ENCODE measurements at places on chromosomes 6 and 20.

GRCh38 chr6:143629104-143630080, 48.4 kb upstream of the PHACTR2 start:
- DNase-seq, result no peak

- peak; percentile 75 for DNase-seq
These were observed 121.2 kb downstream of the DST start for GRCh38 chr6:56521454-56521853.

DNA sequence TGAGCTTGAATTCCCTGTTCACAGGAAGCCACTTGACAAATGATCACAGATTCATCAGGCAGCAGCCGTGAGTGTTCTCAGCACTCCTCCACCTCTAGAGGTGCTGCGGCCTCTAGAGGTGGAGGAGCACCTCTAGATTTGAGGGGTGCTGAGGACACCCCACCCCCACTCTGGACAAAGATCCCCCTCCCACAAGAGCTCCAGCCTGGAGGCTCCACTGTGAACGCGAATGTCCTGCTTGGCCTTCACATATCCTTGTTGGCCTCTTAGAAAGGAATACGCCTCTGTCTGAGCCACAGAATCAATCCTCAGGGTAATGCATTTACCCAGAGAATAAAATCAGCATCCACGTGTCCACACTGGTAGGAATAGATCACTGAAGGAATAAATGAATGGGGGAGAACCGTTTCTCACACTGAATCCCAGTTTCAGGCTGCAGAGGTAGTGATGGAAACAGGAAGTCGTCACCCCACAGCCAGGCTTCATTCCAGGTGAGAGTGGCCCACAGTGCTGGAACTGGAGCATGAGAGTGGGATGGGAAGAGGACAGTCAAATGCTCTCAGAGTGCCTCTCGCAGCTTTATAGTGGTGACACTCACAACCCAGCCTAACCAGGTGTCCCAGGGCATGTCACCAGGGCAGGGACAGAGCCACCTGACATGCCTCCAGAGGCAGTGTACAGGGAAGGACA, 16.6 kb downstream of the NPEPL1 start:
- no peak for DNase-seq

- DNase-seq, result no peak
These were observed 83.1 kb upstream of the CBLN4 start for GRCh38 chr20:56088375-56088774.

- no peak for DNase-seq
These were observed 2.1 kb downstream of the SGK2 start for GRCh38 chr20:43560974-43561373.

DNA sequence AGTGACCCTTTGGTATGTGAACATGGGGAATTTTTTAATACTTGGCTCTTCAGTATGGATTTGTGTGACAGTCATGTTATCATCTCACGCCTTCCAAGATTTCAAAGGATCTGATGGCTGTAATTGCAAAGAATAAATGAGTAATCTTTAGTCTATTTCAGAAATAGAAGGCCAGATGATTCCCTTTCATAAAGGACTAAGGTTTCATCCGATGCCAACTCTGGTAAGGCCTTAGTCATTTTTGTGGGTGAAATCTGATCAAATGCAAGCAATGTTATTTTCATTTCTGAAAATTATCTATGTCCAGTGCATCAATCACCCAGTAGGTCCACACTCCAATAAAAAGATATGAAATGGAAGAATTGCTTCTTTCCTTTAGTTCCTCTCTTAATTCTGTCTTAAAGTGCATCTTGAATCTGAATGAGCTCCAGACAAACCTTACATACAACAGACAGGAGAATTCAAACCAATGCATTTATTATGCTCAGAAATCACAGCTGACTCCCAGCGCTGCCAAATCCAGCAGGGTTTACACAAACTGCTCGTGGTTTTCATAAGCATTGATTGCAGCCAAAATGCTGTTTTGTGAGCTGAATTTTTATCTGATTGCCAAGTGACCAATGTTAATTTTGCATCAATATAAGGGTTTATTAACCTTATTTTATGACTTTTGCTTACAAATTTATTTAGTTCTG, 565.2 kb upstream of the MARCKS start:
- no peak for DNase-seq

DNA sequence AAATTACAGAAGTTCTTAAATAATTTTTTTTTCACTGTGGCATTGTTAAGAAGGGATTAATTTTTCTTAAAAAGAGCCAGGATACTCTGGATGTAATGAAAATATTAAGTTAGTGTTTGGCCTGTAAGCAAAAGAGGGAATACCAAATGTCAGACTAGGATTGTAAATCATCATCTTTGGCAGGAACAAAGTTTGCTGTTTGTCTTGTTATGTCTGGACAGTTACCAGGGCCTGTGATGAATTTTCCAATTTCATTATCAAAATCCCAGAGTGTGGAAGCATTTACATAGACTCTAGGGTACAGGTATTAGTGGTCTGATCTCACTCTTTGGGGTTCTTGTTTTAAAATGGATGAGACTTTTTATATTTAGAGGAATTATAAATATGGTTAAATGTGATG, 26.1 kb downstream of the CEP57L1 start:
- no peak for DNase-seq

DNA sequence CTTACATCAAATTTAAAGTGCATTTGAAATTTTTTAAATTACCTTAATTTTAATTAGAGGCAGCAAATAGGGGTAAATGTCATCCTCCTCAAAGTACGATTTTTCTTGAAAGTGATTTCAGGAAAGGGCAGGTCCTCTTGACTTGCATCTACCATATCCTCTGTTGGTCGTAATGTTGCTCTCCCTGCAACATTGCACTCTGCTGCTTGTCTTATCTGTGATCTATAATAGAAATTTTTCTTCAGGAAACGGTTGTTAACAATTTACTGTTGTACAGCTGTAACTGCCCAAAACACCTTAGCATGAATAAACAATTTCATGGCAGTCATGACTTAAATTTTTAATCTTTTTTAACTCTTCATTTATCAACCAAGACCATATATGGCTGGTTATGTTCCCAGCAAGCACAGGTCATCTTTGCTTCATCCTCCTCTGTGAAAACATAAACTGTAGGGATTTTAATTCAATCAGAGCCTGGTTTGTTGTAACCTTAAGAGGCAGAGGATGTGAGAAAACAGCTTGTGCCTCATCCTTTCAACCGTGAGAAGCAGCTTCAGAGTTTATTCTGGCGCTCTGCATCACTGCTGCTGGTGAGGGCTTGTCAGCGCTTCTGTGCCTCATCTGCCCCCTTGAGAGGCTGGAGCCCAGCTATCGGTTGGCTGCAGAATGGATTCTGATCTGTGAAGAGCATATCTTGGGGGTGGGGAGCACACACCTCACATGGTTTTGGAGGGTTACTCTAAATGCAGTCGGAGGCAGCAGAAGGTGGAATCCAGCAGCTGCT, 56.0 kb downstream of the CTNNBL1 start:
- no peak for DNase-seq

GRCh38 chr20:33793011-33793931, 17.9 kb upstream of the CHMP4B start:
- DNase-seq, result peak; percentile 34

DNA sequence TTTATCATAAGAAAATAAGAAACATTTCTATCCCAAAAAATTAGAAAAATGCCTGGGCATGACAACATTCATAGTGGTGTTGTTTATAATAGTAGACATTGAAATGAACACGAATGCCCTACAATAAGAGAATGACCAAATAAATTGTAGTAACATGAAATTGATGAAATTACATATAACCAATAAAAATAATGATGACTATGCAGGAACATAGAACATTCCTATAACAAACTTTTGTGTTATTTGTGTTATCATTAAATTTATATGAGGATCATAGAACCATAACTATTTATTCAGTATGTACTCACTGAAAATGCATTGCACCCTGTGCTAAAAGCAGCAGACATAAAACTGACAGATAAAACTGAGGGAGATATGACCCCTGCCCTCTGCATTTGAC, 399.7 kb downstream of the CBLN4 start:
- DNase-seq, result no peak

- DNase-seq, result no peak
These were observed 16.9 kb downstream of the MDFI start for GRCh38 chr6:41655176-41655575.

DNA sequence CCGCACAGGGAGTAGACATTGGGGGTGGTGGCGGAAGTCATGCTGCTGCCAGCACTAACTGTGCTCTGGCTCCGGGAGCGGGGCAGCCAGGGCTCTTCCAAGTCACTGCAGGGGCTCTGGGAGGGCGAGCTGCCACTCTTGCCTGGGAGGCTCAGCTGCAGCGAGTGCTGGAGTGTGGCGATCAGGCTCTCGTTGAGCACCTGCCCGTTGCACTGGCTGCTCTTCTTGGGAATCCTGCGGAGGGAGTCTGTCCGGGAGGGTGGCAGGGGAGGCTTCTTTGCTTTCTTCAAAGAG, 28.0 kb downstream of the HEBP2 start:
- DNase-seq, result no peak

GRCh38 chr6:9628819-9629218, 786.1 kb downstream of the TFAP2A start:
- peak; percentile 27 for DNase-seq

DNA sequence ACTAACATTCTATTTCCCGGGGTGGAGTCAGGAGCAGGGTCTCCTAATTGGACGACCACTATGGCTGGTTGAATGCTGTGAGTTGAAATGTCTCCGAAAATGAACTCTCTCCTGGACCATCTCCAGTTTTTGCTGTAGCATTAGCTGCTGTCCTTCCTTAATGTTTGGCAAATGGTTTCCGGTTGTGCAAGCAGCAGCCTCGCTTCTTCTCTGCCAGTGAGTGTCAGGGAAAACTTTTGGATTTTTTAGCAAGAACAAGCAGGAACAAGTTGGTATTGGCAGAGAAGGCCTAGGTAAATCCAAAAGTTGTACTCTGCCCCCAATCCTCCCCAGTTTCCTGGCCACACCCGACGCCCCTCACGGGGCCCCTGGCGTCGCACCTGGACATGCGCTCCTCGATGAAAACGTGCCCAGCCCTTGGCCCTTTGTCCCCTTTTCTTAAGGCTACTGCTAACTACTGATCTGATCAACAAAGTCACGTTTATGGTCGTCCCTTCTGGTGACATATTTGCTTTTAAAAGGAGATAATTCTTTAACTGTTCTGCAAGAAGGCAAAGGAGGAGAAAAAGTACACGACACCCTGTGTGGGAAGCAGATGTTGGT, 103.2 kb downstream of the ARMC2 start:
- DNase-seq, result no peak

GRCh38 chr6:21496706-21497105, 96.8 kb upstream of the SOX4 start:
- DNase-seq, result no peak

DNA sequence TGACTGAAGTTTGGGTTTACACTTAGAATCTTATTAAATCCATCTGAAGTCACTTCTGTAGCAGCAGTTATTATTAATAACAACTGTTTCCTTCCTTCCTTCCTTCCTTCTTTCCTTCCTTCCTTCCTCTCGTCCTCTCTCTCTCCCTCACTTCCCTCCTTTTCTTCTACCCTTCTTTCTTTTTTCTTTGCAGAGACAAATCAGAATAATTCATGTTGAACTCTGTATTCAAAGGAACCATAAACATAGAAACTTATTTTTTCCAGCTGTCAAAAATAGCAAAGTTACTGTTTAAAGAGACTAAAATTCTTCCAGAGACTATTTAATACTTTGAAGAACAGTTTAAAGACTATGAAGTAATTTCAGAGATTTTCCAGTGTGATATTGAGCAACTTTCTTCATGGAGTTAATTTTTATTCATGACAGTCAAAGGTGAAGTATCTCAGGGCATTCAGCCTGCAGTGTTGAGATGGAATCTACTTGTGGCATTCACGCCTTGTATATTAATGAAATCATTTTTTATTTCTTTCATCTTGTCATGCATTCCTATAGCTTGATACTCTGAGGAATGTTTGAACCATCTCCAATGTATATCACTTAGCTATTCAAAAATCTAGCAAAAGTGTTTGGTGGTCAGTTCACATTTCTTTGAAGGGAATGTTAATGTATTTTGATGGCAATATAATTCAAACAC, 109.7 kb downstream of the BCAS1 start:
- DNase-seq, result no peak

DNA sequence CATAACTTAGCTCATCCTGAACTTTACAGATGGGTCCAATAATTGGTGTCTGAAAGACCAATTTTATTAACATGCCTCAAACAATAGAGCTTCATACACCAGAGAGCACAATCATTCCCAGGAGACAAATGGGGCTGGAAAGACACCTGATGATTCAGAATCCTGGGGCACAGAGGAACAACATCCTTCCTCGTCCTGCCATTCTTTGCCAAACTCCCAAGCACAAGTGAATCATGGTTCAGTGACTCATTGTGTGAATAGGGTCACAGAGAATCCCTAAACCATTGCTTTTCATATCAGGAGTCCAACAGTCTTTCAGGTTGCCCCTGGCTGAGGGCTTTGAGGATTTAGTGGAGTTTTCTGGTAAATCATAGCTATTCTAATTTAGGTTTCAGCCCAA, 266.4 kb upstream of the BMP2 start:
- peak; percentile 25 for DNase-seq

DNA sequence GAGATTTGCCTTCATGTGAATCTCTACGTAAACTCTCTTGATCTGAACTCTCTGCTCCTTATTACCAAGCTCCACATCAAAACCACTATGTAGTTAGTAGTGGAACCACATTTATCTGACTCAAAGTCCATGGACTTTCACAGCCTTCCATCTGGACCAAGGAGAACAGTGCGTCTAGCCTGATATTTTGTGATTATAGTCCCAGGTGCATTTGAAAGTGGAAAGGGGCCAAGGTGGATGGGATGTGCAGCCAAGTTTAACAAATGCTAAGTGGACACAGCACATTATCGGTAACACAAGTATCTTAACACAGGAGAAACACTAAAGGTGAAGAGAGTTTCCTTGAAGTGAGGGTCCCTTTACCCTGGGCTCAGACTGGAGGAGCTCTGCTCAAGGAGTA, 281.2 kb upstream of the SGK1 start:
- no peak for DNase-seq

- DNase-seq, result peak; percentile 92
These were observed 29.2 kb downstream of the SGK1 start for GRCh38 chr6:134288538-134289203.

DNA sequence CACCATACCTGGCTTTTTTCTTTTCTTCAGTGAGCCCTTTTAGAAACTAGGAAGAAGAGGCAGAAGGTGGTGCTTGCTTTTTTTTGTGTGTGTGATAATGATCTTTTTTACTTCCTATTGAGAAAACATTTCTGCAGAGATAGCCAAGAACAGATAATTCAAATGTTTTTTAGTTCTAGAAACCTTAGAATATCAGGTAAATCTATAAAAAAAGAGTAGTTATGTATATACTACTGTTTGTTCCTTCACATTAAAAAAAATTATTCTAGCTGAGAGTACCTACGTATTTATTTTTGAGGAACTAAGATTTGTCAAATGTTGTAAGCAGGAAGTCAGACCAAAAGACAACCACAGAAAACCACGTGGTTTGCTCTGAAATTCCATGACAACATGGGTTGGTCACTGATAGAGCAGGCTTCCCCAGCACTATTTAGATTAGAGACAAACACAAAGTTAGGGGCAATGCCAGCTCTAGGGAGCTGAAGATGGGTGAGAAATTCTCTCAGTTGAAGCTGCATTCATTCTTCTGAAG, 12.8 kb downstream of the STK4 start:
- DNase-seq, result peak; percentile 63

GRCh38 chr20:51624157-51624731, 81.7 kb upstream of the NFATC2 start:
- peak; percentile 85 for DNase-seq

Data from ELR (cell line).